Psoas muscle (tissue), 8 donors: ENCODE measurements at places on chromosomes 1 and 21.

- DNase-seq: no peak
- no peaks in the 10 kb centered on the region for H3K4me1 ChIP-seq
- no peaks in the 10 kb centered on the region for H3K36me3 ChIP-seq
- H3K27me3 ChIP-seq: no peaks in the 10 kb centered on the region
- H3K27ac ChIP-seq: no peak overlapping the region
These were observed 142.0 kb upstream of the ATP1B1 start for GRCh38 chr1:168964478-168964877.

- no peak overlapping the region for H3K4me3 ChIP-seq
- no peak for DNase-seq
- H3K36me3 ChIP-seq: no peaks in the 10 kb centered on the region
- no peaks in the 10 kb centered on the region for H3K27me3 ChIP-seq
- no peaks in the 10 kb centered on the region for H3K4me1 ChIP-seq
These were observed 130.8 kb downstream of the PGBD5 start for GRCh38 chr1:230295367-230295766.

DNA sequence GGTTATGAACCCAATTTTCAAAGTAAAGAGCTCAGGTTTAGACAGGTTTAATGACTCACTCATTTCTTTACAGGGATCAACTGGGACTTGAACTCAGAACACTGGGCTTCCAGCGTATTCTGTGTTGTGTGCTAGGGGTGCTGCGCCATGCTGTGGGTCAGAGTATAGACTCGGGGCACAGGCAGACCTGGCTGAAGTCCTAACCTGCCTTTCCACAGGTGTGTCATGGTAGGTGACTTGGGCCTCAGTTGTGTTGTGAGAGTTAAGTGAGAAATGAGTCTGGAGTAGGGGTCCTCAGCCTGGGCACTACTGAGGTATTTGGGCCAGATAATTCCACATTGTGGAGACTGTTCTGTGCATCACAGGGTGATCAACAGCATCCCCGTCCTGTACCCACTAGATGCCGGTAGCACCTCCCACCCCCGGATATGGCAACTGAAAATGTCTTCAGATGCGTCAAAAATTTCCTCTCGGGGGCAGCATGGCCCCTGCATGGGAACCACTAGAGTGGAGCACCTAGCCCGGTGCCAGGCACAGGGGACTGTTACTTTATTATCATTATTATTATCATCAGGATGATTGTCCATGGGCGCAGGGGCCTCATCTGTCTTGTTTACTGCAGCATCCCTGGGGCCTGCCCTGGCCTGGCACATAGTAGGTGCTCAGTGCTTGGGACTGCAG lies 575.5 kb downstream of the PTPRU start:
- H3K36me3 ChIP-seq: no peaks in the 10 kb centered on the region
- no peak overlapping the region for H3K4me3 ChIP-seq
- H3K27me3 ChIP-seq: no peaks in the 10 kb centered on the region
- no peak overlapping the region for H3K27ac ChIP-seq

GRCh38 chr1:55381983-55382382 lies 166.8 kb upstream of the USP24 start:
- no peak overlapping the region for H3K4me3 ChIP-seq
- no peaks in the 10 kb centered on the region for H3K27me3 ChIP-seq
- DNase-seq: no peak
- H3K27ac ChIP-seq: no peak overlapping the region
- no peaks in the 10 kb centered on the region for H3K36me3 ChIP-seq

GRCh38 chr1:156691665-156692440 lies 13.5 kb downstream of the CRABP2 start:
- H3K27ac ChIP-seq: no peak overlapping the region
- H3K27me3 ChIP-seq: peaks cover 10% of the 10 kb centered on the region
- no peak overlapping the region for H3K4me3 ChIP-seq
- peaks cover 16% of the 10 kb centered on the region for H3K4me1 ChIP-seq
- H3K36me3 ChIP-seq: no peaks in the 10 kb centered on the region

DNA sequence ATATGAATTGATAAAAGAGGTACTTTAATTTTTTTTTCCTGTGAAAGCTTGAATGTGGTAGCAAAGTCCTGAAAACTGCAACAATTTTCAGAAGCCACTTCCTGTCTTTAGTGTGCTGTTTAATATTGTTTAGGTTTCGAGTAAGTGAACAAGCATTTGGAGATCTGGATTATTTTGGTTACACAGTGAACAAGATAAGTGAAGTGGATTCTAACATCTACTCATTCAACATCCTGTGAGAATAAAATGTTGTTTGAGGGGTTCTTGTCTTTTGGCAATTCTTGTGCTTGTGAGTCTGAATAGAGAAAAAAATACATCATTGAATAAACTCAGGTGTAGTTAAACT lies 35.2 kb upstream of the PLA2G4A start:
- no peak for DNase-seq
- H3K36me3 ChIP-seq: no peaks in the 10 kb centered on the region
- H3K27ac ChIP-seq: no peak overlapping the region
- no peak overlapping the region for H3K4me3 ChIP-seq
- no peaks in the 10 kb centered on the region for H3K27me3 ChIP-seq

- no peak for DNase-seq
- H3K27ac ChIP-seq: no peak overlapping the region
These were observed 9.4 kb upstream of the BARHL2 start for GRCh38 chr1:90726425-90726985.

DNA sequence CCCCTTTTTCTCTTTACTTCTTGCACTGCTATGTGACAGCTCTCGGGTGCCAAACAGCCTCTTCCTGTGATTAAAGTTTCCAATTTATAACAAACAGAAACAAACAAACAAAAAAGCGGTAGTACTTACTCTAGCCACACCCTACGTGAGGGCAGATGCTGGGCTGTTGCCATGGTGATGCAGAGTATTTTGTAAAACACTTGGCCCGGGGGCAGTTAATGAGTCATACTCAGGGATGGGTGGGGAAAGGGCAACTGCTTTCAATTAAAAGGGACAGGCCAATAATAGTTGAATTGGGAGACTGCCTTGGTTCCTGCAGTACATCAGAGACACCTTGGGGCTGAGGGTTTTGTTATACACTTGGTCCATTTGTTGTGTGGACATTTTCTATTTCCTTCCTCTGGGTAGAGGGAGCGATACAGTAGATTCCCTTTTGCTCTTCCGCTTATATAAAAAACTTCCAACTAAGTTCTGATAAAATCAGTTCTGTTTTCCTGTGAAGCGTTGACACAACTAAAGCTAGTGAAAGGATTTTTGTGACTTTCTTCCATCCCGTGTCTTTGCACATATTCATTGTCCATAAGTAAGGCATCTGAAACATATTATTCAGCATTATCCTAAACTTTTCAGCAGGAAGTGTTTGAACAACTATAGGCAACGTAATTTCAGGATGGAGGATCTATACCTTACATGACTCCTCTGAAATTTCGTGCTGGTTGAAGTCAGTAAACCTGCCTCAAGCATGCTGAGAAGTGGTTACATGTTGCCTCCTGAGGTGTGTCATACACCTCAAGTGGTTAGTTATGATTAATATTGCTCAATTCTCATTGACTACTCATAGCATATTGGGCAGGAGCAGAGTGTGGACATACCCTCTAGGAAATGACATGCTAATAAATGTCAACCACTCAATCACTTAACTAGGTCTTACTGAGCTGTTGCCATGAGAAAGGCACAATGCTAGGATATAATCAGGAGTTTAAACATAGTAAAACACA lies 36.7 kb upstream of the THEM4 start:
- H3K27ac ChIP-seq: peak overlapping the region; percentile 61
- H3K27me3 ChIP-seq: peaks cover 3% of the 10 kb centered on the region
- peak; percentile 82 for DNase-seq
- peaks cover 12% of the 10 kb centered on the region for H3K4me1 ChIP-seq
- no peak overlapping the region for H3K4me3 ChIP-seq
